ENCODE measurements at places on chromosomes 7 and 10.

DNA sequence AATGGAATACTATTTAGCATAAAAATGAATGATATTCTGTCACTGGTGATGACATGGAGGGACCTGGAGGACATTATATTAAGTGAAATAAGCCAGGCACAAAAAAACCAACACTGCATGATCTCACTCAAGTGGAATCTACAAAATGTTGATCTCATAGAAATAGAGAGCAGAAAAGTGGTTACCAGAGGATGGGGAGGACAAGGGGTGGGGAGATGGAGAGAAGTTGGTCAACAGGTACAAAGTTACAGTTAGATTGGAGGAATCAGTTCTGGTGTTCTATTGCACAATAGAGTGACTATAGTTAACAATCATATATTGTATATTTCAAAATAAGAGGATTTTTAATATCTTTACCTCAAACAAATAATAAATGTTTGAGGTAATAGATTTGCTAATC lies 24.7 kb upstream of the SLC18A3 start:
- no peak for DNase-seq

DNA sequence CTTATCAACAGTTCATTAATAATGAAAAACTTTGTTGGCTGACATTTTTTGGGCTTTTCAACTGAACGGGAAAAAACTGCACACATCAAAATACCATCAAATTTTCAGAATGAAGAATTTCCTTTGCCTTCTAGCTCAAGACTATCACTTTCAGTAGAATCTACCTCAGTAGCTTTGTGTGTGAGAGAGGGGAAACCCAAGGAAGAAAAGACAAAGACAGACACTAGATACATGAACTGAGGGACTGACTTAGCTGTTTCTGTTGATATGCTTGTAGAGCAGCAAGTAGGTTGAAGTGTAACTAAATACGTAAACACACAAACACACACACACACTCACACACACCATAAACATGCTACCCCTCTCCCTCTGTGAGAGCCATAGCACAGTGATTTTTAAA lies 257.1 kb downstream of the CDK14 start:
- no peak for DNase-seq

- DNase-seq, result no peak
Measured at GRCh38 chr7:26071622-26072456, 80.2 kb upstream of the NFE2L3 start.

- no peak for DNase-seq
Measured at GRCh38 chr10:72087392-72087968, 871 bp downstream of the SPOCK2 start.

DNA sequence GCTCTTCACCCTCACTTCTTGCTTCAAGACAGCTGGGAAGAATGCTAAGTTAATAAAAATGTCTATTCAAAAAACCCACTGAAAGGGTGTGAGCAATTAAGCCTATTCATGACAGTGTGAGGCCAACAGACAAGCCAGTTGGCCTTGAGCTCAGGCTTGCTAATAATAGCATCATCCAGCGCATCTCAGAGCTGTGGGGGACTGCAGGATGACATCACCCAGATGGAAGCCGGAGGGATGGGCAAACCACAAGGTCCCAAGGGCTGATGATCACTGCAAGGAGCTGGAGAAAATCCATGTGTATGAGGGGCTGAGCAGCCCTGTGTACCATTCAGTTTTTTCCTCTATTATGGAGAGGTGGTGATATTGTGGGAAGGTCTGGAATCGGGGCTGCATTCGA lies 770.4 kb downstream of the TNS3 start:
- no peak for DNase-seq

DNA sequence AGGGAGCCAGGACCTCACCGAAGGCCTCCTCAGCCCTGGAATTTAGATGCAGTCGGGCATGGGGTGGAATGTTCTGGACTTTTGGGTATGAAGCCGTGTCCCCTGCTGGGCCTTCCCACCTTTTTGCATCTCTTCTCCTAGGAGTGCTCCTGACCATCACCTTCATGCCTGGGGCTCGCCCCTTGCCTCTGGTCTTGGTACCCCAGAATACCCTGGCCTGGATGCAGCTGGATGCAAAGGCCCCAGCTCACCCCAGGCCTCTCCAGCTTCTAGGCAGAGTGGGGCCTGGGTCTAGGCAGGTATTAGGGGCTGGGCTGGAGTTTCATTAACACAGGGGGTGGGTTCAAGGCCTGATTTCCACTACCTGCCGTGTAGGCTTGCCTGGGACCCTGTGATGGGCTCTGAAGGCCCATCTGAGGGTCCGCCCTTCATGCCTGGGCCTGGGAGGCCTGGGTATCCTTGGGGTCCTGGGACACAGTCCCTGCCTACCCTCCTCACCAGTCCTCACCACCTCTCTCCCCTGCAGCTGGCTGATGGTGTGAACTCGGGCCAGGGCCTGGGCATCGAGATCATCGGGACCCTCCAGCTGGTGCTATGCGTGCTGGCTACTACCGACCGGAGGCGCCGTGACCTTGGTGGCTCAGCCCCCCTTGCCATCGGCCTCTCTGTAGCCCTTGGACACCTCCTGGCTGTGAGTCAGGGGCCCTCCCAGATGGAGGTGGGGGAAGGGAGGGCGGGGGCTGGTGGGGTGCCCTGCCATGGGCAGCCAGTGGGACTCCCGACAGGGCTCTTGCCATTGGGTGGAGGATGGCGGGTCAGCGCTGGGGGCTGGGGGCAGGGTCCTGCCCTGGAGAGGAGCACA lies 10.1 kb downstream of the AQP1 start:
- no peak for DNase-seq
